ENCODE measurements at places on chromosomes 12 and 14.

GRCh38 chr14:69153152-69153872 lies 393 bp upstream of the DCAF5 start:
- DNase-seq: no peak

GRCh38 chr12:84685379-84685778 lies 227.2 kb downstream of the SLC6A15 start:
- no peak for DNase-seq

DNA sequence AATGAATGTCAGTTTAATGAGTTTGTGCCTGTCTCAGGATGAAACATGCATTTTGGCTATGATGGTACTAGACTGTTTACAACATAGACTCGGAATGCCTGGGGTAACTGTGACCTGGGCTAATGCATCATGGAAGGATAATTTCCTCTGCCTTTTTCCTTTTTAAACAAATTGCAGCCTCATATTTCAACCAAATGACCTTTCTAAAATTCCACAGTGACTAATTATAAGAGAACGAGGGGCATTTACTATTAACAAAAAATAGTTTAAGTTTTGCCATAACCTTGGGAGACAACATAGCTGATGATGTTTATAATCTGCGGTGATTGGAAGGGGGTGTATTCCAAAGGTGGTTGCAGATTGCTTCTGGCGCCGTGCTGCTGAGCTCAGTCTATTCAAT lies 1140.5 kb downstream of the GALC start:
- no peak for DNase-seq

DNA sequence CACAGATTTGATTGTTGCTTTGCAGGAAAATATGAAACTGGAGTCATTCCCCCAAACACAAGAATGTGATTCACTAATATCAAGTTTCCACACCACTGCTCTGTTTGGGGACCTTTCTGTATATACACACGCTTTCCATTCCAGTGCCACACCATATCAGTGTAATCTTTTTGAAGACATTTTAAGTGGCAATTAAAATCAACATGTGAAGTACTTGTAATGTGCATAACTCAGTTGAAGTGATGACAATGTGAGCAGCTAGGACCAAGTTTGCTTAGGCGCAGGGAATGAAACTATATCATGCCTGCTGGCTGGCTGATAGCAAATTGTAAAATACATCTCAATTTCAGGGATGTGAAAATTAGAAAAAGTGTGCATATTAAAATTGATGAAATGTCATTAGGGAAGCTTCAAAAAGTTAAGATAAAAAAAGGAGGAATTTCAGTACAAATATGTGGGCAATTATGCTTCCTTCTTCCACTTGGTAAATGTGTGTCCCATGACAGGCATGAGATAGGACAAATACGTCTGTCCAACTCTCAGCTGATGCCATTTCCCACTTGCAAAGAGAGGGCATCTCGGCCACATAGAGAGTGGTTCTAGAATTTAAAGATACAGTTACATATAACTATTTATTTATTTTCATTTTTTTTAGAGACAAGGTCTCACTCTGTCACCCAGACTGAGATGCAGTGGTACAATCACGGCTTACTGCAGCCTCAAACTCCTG lies 43.7 kb downstream of the HSPB8 start:
- no peak for DNase-seq

- no peak for DNase-seq
Measured at GRCh38 chr12:25317553-25317952, 66.8 kb upstream of the KRAS start.

GRCh38 chr12:13288937-13289652 lies 92.6 kb downstream of the EMP1 start:
- no peak for DNase-seq

DNA sequence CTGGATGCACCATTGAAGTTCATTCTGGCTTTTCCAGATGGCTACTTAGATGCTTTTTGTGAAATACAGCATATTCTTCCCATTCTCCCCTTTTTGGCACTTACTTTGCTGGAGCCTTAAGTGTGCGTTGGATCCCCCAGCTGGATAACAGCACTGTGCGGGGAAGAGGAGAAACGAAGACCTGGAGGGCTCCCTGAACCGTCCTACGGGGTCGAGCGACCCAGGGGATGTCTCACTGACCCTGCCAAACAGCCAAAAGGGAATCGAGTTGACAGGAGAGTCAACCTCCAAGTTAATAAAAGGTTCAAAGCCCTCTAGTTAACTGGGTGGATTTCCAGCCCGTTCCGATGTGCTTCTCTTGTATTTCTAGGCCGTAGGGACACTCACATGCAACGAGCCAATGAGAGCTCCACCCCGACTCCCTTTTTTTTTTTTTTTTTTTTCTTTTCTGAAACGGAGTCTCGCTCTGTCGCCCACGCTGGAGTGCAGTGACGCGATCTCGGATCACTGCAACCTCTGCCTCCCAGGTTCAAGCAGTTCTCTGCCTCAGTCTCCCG lies 1.0 kb upstream of the CAMKK2 start:
- no peak for DNase-seq

- DNase-seq: no peak
Measured at GRCh38 chr14:93219103-93219726, 12.2 kb downstream of the UBR7 start.

- DNase-seq: no peak
Measured at GRCh38 chr12:10389904-10390303, at the start of gene KLRK1. Gene KLRK1 (minus strand): TSS chr12:10390041. CDS start chr12:10388810, 1,231 bp downstream.

GRCh38 chr12:111270239-111270638 lies 98.7 kb downstream of the PHETA1 start:
- no peak for DNase-seq

DNA sequence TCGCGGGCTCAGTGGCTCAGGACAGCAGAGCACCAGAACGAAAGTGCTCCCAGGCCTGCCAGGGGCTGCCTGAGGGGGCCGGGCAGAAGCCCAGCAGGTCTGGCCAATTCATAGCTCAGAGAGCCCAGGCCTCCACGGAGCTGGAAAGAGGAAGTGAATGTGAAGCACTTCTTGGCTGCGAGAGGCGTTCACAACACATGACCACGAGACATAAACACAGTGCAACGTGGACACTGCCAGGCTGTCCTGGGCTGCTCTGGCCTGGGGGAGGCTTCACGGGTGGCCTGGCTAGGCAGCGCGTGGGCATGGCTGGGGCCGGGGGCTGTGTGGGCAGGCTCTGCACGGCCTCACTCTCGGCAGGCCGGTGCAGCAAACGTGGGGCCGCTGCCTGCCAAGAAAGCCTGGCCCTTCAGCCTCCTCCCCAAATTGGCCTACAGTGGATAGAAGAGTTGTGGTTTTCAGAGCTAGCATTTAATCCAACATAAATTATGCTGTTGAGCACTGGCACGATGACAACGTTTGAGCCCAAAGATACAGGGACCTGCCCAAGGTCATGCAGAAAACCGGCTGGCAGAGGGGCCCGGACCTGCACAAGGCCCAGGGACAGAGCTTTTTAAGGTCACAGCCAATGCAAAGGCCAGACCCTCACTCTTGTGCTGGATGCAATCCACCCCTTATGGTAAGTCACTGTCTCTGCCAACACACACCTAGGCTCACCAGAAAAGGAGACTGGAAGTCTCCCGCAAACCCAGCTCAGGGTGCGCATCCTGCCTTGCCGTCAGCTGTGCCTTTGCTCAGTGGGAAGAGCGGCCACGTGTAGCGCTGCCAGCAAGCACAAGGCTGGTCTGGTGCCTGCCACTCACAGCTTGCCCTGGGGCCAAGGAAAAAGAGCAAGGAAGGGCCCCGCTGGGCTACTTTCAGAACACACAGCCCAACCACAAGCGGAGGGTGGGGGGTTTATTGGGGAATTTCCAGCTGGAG lies 8.6 kb downstream of the SLC25A29 start:
- DNase-seq: peak; percentile 88

GRCh38 chr12:96409731-96410130 lies 9.5 kb upstream of the CDK17 start:
- no peak for DNase-seq

DNA sequence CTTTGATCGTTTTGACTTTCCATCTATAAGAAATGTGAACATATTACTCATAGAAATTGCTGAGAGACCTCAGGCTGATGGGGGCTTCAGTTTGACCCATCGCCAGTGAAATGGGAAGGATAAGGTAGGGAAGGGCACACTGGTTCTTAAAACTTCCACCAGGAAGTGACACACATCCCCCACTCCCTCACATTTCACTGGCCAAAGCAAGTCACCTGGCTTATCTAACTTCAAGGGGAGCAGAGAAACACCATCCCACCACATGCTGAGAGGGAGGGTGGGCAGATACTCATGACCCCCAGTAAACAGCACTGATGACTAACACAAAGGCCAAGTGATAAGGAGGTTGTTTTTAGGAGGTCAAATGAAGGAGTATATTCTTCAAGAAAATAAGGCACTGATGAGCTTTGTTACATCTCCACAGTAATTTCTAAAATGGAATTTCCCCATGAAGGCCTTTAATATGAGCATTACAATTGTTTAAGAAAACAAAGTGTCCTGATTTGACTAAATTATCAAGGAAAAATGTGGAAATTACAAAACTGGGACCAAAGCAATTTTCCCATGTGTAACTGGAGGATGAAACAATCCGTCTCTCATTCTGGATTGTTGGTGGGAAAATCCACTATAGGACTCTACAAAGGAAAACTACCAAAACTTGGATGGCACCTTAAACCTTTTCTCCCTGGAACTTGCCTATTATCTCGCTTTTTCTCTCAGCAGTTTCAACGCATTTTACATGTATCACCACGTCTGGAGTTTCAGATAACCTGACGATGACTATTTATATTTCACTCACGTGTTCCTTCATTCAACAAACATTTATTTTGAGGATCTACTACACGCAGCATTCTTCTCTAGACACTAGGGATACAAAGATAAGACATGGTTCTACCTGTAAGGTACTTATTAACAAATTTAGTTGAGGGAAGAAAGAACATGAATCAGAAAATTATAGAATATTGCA lies 91.8 kb upstream of the EEA1 start:
- no peak for DNase-seq

DNA sequence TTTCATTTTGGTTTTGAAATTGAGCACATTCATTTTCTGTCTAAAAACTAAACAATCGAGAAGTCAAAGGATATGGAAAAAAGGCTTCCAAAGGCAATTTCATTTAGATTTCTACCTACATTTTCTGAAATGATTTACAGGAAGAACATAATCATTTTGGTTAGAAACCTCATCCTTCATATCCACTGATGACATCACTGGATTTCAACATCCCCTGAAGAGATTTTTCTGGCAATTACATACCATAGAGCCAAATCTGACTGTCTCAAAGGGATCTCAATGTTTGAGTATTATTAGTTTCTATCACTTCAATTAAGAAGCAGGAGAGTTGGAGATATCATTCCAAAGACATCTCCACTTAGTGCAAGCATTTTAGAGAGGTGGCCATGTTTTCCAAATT lies 137.8 kb downstream of the TTC7B start:
- DNase-seq: no peak

DNA sequence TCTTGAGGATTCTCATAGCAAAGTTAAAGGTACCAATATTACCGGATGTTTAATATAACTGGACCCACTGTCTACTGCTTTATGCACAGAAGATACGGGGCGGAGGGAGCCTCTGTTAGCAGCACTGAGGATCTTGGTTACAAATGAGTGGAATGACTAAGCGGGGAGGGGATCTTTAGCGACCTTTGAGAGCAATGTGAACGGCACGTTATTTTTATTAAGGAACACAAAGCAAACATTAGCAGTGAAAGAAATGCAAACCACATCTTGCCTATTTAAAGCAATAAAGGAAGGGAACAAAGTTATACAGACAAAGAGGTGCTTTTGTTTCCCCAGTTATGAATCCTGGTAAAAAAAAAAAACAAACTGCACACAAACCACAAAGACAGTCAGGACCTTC lies 27.1 kb upstream of the PRMT8 start:
- no peak for DNase-seq

DNA sequence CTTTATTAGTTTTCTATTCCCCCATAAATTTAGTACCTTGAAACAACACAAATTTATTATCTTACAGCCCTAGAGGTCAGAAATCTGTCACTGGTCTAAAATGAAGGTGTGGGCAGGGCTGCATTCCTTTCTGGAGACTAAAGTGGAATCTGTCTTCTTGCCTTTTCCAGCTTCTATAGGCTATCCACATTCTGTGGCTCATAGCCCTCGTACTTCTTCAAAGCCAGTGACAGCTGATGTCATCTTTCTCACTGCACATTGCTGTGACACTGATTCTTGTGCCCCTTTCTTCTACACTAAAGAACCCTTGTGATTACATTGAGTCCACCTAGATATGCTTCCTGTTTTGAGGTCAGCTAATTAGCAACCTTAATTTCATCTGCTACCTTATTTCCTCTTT lies 23.2 kb upstream of the DCN start:
- DNase-seq: no peak

GRCh38 chr12:107328442-107329133 lies 235.2 kb upstream of the CRY1 start:
- DNase-seq: no peak

DNA sequence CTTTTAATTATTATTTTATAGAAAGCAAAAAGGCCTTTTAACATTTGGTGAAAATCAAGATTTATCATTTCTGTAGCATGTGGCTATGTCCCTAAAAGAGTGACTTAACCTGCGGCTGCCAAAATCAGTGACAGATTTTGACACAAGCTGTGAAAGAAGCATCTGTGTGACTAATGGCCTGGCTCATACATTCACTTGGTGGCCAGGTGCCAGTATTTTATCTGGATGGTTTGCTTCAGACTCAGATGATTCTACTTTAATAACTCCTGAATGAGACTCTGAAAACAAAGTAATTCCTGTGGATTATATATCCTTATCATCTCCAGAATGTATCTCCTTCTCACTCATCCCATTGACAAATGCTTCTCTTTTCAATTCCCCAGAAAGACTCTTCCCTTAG lies 103.0 kb downstream of the FSCB start:
- DNase-seq: no peak

DNA sequence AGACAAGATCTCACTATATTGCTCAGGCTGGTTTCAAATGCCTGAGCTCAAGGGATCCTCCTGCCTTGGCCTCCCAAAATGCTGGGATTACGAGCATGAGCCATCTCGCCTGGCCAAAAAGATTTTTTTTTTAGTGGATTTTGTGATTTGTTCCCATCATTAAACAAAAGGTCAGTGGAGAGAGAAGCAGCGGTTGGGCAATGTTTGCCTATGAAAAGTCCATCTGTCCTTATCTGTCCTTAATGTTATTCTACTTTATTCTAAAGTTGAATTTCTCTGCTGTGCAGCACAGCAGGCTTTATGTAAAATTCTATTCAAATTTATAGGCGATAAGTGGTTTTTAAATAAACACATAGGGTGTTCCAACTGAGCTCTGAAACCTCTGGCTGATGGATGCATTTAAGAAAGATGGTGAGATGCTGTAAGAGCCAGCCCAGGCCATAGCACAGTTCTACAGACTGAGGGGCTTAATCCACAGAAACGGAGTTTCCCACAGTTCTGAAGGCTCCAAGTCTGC lies 18.8 kb downstream of the HCAR2 start:
- no peak for DNase-seq

- no peak for DNase-seq
Measured at GRCh38 chr14:61526405-61527312, 168.7 kb upstream of the HIF1A start.
